ENCODE measurements at places on chromosomes 12 and 14.

DNA sequence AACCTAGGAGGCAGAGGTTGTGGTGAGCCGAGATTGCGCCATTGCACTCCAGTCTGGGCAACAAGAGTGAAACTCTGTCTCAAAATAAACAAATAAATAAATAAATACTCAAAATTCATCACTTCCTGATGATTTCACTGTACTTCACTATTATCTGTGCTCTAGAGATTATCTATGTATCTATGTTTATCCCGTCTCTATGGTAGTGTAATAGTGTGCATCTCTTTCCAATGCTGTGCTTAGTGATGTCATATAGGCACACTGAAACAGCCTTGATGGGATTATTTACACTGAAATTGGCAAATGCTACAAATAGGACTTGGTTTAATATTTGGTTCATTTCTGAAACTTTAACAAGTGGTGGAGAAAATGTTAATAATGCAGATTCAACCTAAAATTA lies 6.5 kb downstream of the CAPS2 start:
- no peaks in the 10 kb centered on the region for H3K4me1 ChIP-seq
- no peak overlapping the region for H3K27ac ChIP-seq
- H3K36me3 ChIP-seq = no peaks in the 10 kb centered on the region
- no peak overlapping the region for H3K4me3 ChIP-seq
- H3K27me3 ChIP-seq = no peaks in the 10 kb centered on the region
- DNase-seq = no peak

- no peaks in the 10 kb centered on the region for H3K36me3 ChIP-seq
- H3K27ac ChIP-seq = no peak overlapping the region
- no peaks in the 10 kb centered on the region for H3K27me3 ChIP-seq
- no peak for DNase-seq
- no peaks in the 10 kb centered on the region for H3K4me1 ChIP-seq
Observed at GRCh38 chr12:127487031-127487430, 779.9 kb upstream of the TMEM132C start.

DNA sequence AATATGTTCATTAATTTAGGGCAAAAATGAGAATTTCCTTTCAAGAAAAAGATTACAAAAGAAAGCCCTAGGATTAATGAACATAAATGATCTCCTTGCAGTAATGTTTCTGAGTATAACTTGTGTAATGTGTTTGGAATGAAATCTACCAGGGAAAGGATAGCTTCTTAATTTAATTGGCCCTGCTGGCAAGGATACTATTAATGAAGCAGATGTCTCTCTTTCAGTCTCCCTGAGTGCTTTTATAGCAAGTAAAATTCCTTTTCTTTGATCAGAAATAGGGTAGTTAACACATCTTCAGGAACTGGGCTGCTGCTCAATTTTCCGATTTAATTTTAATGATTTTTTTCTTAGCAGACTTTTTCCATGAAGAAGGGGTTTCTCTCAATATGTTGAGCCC lies 379.4 kb upstream of the PDE3A start:
- DNase-seq = no peak
- H3K36me3 ChIP-seq = no peaks in the 10 kb centered on the region
- H3K27me3 ChIP-seq = no peaks in the 10 kb centered on the region

- no peaks in the 10 kb centered on the region for H3K4me1 ChIP-seq
- H3K27me3 ChIP-seq = no peaks in the 10 kb centered on the region
- H3K4me3 ChIP-seq = no peak overlapping the region
- no peak overlapping the region for H3K27ac ChIP-seq
- DNase-seq = no peak
Observed at GRCh38 chr14:39307815-39308214, 74.1 kb downstream of the MIA2 start.

GRCh38 chr14:82009076-82009475 lies 475.4 kb upstream of the SEL1L start:
- H3K27me3 ChIP-seq = no peaks in the 10 kb centered on the region
- no peak overlapping the region for H3K27ac ChIP-seq
- H3K36me3 ChIP-seq = no peaks in the 10 kb centered on the region
- no peak for DNase-seq
- H3K4me1 ChIP-seq = no peaks in the 10 kb centered on the region
- no peak overlapping the region for H3K4me3 ChIP-seq

DNA sequence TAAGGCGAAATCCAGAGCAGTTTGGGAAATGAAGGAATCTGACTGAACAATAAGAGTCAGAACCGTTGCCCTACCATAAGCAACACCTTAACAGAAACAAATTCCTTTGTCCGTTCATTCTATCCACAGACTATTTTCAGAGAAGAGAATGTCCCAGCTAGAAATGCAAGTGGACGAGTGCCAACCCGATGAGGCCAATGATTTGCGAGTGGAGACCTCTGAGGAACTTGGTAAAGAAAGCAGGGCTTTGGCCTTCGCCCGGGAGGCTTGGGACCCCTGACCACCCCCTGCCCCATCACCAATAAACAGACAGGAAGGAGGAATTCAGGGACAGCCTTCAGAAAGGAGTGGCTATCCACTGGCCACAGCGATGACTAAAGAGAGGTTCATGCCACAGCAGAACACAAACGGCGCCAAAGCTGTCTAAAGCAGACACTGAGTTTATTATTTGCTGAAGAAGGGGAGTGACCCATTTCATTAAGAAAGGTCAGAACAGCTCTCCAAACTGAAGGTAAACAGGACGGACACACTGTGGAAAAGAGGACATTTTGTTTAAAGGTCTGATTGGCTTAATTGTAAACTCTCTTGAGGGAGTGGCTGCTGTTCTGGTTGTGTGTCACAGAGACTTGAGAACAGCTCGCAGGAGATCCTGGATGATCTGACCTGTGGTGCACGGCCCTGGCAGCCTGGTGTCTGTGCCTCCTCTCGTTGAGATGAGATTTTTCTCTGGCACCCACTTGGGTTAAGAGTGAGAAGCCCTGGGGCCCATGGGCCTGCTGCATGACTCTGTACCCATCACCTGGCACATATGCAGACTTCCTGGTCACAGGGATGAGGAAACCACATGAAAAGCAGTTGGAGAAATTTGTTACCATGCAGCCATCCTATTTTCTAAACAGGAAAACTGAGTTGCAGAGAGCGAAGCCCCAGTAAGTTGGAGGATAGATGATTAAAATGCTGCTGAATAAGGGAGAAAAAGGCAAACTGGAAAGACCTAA lies 142.0 kb upstream of the PZP start:
- H3K4me3 ChIP-seq = no peak overlapping the region
- no peaks in the 10 kb centered on the region for H3K36me3 ChIP-seq
- H3K4me1 ChIP-seq = peaks cover 3% of the 10 kb centered on the region
- no peak overlapping the region for H3K27ac ChIP-seq
- DNase-seq = no peak
